ENCODE measurements at places on chromosomes 5 and 9.

GRCh38 chr9:93059011-93059714 lies 662 bp downstream of the SUSD3 start:
- no peak for DNase-seq
- H3K4me3 ChIP-seq, result peak overlapping the region; percentile 25
- H3K4me1 ChIP-seq, result peaks cover 2% of the 10 kb centered on the region
- peaks cover 14% of the 10 kb centered on the region for H3K27me3 ChIP-seq

DNA sequence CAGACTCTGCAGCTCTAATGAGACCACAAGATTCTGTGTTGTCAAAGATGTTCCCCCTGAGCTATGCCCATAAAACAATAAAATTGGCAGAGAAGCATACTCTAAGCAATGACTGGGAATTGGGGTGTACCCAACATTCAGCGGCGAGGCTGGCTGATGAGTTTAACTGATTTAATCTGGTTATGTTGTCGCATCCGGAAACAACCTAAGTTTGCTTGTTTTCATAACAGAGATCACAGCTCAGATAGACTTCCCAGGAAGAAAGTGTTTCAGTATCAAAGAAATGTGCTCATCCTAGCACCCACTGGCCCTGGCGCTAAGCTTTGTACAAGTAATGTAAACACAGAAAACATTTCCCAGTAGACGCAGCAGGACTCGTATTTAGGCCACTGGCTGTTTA lies 7.4 kb downstream of the SEMA5A start:
- H3K4me3 ChIP-seq, result no peak overlapping the region
- peaks cover 1% of the 10 kb centered on the region for H3K36me3 ChIP-seq
- H3K4me1 ChIP-seq, result peaks cover 6% of the 10 kb centered on the region
- no peak overlapping the region for H3K27ac ChIP-seq
- H3K27me3 ChIP-seq, result no peaks in the 10 kb centered on the region

GRCh38 chr9:95556521-95556920 lies 39.8 kb upstream of the PTCH1 start:
- no peak overlapping the region for H3K4me3 ChIP-seq
- no peak for DNase-seq
- peaks cover 29% of the 10 kb centered on the region for H3K27me3 ChIP-seq
- no peak overlapping the region for H3K27ac ChIP-seq

DNA sequence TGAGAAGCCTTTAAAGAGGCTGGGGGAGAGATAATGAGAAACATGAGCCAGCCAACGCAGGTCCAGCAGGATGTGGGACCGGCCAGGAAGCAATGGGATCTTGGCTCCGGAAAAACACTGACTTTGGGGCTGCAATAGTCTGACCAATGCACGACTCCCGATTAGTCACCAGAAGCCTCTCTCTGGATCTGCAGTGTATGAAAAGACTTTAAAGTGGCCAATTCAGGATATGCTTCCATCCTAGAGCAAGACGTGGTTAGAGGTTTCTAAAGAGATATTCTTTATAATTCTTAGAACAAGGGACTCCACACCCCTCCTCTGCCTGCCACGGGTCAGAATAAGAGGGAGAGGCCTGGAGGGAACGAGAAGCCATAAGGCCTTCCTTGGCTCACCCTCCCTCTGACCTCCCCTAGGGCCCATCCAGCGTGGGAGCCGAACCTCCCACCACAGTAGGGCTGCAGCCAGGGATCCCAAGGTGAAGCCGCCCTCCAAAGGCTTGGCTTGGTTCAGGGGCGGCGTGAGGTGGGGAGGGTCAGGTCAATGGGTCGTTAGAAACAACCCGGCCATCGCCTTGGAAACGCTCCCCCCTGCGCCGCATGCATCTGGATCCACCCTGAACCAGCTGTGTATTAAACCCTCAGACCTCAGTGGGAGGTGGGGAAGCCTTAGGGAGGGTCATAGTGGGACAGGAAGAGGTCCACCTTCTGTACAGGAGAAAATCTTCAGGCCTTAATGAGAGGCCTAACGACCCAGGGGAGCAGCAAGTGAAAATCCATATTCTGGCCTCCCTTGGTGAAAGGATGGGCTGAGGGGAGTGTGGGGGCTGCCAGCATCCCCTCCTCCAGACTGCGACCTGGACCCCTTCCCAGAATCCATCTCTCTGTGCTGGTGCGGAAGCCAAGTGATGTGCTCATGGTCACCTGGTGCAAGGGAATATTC lies 11.1 kb downstream of the FGF1 start:
- H3K4me3 ChIP-seq, result no peak overlapping the region
- H3K36me3 ChIP-seq, result no peaks in the 10 kb centered on the region
- peak; percentile 89 for DNase-seq
- H3K27ac ChIP-seq, result no peak overlapping the region
- no peaks in the 10 kb centered on the region for H3K27me3 ChIP-seq

- H3K36me3 ChIP-seq, result no peaks in the 10 kb centered on the region
- no peaks in the 10 kb centered on the region for H3K27me3 ChIP-seq
- no peak overlapping the region for H3K27ac ChIP-seq
These were observed 12.5 kb downstream of the EDIL3 start for GRCh38 chr5:84372066-84372695.

DNA sequence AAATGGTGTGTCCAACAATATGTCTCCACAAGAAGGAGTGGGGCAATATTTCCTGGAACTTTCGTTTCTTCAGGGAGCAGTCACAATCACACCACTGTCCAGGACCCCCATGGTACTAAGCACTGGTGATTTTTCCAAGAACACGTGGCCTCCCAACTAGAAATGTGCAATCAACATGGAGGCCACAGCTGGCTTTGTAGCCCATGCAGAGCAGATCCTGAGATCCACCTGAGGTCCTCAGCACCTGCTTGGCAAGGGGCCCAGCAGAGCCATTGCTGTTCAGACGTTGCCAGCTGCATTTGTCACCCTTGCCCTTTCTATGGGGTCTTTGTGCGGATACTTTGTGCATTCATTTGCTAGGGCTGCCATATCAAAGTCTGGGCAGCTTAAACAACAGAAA lies 334.5 kb upstream of the IRX4 start:
- no peaks in the 10 kb centered on the region for H3K4me1 ChIP-seq
- DNase-seq, result no peak
- H3K4me3 ChIP-seq, result no peak overlapping the region
- no peaks in the 10 kb centered on the region for H3K27me3 ChIP-seq
- H3K36me3 ChIP-seq, result no peaks in the 10 kb centered on the region

DNA sequence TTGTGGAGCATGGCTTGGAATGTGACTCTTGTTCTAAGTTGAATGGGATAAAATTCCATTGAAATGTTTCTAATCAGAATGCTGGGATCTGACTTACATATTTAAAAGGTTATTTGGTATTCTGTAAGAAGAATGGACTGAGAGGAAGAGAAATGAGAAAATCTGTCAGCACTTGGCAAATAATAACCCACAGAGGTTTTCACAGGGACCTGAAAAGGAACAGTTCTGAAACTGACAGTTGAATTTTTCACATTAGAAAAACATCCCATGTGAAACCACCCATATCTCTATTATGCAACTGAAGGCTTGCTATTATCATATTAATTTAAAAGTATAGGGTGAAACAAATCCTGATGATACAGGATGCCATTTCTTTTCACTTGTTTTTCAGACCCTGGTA lies 302.7 kb downstream of the EPB41L4A start:
- H3K36me3 ChIP-seq, result no peaks in the 10 kb centered on the region
- no peak for DNase-seq
- H3K4me3 ChIP-seq, result no peak overlapping the region
- no peaks in the 10 kb centered on the region for H3K27me3 ChIP-seq
- no peak overlapping the region for H3K27ac ChIP-seq

- H3K4me3 ChIP-seq, result no peak overlapping the region
- no peak for DNase-seq
- H3K27ac ChIP-seq, result no peak overlapping the region
- no peaks in the 10 kb centered on the region for H3K27me3 ChIP-seq
- no peaks in the 10 kb centered on the region for H3K36me3 ChIP-seq
These were observed 6.2 kb downstream of the KCNV2 start for GRCh38 chr9:2723376-2724065.

- no peaks in the 10 kb centered on the region for H3K27me3 ChIP-seq
- no peaks in the 10 kb centered on the region for H3K4me1 ChIP-seq
- DNase-seq, result peak; percentile 60
- H3K36me3 ChIP-seq, result peaks cover 40% of the 10 kb centered on the region
- H3K4me3 ChIP-seq, result no peak overlapping the region
These were observed 29.8 kb downstream of the TARS1 start for GRCh38 chr5:33470544-33470943.

DNA sequence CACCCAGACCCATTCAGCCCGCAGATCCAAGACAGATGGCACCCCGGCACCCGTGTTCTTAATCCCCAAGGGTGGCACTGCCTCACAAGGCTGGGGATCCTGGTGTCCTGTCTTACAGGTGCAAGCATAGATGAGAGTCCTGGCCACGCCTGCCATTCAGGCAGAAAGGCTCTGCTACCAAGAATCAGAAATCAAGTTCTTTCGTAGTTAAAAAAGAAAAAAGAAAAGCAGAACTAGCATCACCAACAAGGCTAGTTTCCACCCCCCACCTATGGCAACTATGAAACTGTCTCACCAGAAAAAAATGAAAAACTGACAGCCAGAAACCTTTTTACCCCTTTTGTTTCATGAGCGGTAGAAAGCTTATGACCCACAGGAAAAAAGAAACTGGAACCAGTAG lies 170.4 kb downstream of the SYK start:
- DNase-seq, result no peak
- peaks cover 2% of the 10 kb centered on the region for H3K4me1 ChIP-seq
- no peaks in the 10 kb centered on the region for H3K27me3 ChIP-seq
- no peak overlapping the region for H3K4me3 ChIP-seq
- H3K36me3 ChIP-seq, result no peaks in the 10 kb centered on the region
- no peak overlapping the region for H3K27ac ChIP-seq

DNA sequence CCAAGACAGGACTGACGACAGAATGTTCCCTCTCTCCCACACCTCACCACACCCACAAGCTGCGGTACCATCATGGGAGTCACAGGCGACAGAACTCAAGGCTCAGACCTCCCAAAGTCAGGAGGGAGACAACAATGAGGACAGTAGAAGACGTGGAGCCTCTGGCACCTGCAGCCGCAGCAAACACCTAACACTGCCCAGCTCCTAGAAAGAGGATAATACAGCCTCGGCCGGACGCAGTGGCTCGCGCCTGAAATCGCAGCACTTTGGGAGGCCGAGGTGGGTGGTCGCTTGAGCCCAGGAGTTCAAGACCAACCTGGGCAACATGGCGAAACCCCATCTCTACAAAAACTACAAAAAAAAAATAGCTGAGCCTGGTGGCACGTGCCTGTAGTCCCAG lies 13.2 kb upstream of the PRDM12 start:
- no peak overlapping the region for H3K27ac ChIP-seq
- no peaks in the 10 kb centered on the region for H3K4me1 ChIP-seq
- no peak for DNase-seq
- no peak overlapping the region for H3K4me3 ChIP-seq
- H3K27me3 ChIP-seq, result peaks cover 32% of the 10 kb centered on the region

GRCh38 chr9:133658442-133659431 lies 22.6 kb downstream of the DBH start:
- H3K36me3 ChIP-seq, result no peaks in the 10 kb centered on the region
- no peak overlapping the region for H3K4me3 ChIP-seq
- peaks cover 32% of the 10 kb centered on the region for H3K27me3 ChIP-seq

GRCh38 chr5:96335873-96336272 lies 97.2 kb downstream of the PCSK1 start:
- H3K27me3 ChIP-seq, result no peaks in the 10 kb centered on the region
- H3K27ac ChIP-seq, result peak overlapping the region; percentile 95
- H3K4me1 ChIP-seq, result peaks cover 19% of the 10 kb centered on the region

DNA sequence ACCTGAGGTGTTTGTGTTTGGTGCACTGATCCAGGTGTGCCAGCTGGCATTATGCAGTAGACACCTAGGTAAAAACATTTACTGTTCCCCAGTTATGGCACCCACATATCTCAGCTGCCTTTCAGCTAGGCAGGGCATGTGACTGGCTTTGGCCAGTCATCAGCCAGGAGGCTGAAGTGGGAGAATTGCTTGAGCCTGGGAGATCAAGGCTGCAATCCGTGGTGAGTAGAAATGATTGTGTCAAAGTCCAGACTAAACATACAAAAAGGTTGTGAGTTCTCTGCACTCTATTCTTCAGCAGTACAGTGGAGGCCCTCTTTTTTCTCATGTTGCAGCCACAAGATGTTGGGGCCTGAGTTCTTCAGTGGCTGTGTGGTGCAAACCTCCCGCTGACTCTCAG lies 3.2 kb upstream of the FBLL1 start:
- peaks cover 20% of the 10 kb centered on the region for H3K27me3 ChIP-seq
- H3K36me3 ChIP-seq, result no peaks in the 10 kb centered on the region
- H3K4me1 ChIP-seq, result peaks cover 2% of the 10 kb centered on the region
- no peak overlapping the region for H3K4me3 ChIP-seq
- no peak overlapping the region for H3K27ac ChIP-seq
- no peak for DNase-seq

- peaks cover 49% of the 10 kb centered on the region for H3K27me3 ChIP-seq
- H3K27ac ChIP-seq, result no peak overlapping the region
- H3K36me3 ChIP-seq, result no peaks in the 10 kb centered on the region
- H3K4me3 ChIP-seq, result no peak overlapping the region
- no peaks in the 10 kb centered on the region for H3K4me1 ChIP-seq
These were observed 45.7 kb upstream of the ALDH1B1 start for GRCh38 chr9:38346811-38347210.

- no peak overlapping the region for H3K4me3 ChIP-seq
- H3K27me3 ChIP-seq, result no peaks in the 10 kb centered on the region
- no peak for DNase-seq
- H3K36me3 ChIP-seq, result no peaks in the 10 kb centered on the region
These were observed 17.1 kb upstream of the DAB2 start for GRCh38 chr5:39441838-39442237.

GRCh38 chr5:157085930-157086329 lies 22.9 kb downstream of the HAVCR2 start:
- H3K27ac ChIP-seq, result no peak overlapping the region
- no peaks in the 10 kb centered on the region for H3K36me3 ChIP-seq
- H3K27me3 ChIP-seq, result no peaks in the 10 kb centered on the region
- no peak overlapping the region for H3K4me3 ChIP-seq

DNA sequence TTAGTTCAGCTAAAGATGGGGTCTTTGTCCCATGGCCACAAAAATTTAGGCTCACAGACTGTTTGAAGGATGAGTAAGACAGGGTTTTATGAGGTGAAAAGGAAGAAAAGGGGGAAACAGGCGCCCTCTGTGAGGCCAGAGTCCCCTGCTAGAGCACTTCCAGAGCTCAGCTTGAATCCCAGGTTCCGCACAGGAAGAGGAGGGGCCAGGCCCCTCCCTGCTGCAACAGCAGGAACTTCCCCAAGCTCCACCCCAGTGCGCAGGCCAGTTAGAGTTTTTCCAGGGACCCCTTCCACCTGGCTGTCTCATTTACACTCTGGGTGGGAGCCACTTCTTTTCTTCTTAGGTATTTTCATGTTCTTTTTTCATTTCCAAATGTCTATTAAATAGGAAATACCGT lies 480.8 kb downstream of the PSAT1 start:
- 0 out of 2 replicates have a peak, but pooled peaks cover 1% of the 10 kb centered on the region for H3K4me1 ChIP-seq
- H3K4me3 ChIP-seq, result no peak overlapping the region

- no peaks in the 10 kb centered on the region for H3K36me3 ChIP-seq
- no peak overlapping the region for H3K27ac ChIP-seq
- H3K27me3 ChIP-seq, result no peaks in the 10 kb centered on the region
- H3K4me1 ChIP-seq, result no peaks in the 10 kb centered on the region
These were observed 372.5 kb downstream of the IRX2 start for GRCh38 chr5:2378976-2379375.

Measured in IMR-90 (cell line).